ENCODE measurements at places on chromosomes 4 and X.

DNA sequence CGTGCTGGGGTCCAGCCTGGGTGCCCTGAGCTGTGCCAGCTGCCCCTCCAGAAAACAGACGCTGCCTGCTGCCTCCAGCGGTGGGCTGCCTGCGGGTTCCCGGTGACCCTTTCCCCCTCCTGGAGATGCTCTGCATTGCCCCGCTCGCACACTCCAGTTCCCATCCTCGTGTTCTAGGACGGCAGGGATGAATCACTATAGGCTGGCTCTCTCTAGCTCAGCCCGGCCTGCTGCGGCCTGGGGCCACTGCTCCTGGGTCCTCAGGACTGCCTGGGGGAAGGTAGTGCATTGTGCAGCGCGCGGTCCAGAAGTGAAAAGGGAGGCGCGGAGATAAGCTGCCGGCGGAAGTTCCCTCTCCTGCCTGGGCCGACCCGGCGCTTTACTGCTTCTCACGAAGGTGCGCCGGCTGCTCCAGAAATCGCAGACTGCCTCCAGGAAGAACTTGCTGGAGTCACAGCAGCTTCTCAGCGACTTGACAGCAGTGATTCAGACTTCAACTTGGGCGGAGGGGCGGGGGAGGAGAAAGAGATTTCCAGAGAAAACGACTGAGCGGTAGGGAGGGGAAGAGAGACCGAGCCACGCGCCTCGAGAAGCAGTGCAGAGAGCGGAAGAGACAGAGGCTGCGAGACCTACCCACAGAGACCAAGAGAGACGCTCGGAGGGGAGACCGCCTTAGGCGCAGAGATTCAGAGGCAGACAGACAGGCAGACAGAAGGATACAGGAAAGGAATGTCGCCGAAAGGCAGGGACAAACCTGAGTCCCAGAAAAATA is 6.7 kb upstream of the MSX1 start:
- DNase-seq: peak; percentile 72

- peak; percentile 95 for DNase-seq
Measured at GRCh38 chrX:53071604-53072417, 10.4 kb upstream of the TSPYL2 start.

DNA sequence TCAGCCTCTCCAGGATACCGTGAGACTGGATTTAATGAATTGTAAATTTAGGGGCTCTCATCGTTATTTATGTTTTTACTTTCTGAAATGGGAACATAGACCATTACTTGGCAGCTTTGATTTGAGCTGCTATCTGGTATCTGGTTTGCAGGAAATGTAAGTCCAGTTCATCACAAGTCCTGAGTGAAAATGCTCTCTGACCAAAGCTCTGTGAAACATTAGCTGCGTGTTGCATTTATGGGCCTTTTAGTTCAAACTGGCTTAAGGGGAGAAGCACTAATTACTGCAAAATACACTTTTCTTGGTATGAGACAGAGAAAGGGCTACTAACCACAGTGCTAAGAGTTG is 420 bp downstream of the CC2D2A start:
- DNase-seq: no peak

DNA sequence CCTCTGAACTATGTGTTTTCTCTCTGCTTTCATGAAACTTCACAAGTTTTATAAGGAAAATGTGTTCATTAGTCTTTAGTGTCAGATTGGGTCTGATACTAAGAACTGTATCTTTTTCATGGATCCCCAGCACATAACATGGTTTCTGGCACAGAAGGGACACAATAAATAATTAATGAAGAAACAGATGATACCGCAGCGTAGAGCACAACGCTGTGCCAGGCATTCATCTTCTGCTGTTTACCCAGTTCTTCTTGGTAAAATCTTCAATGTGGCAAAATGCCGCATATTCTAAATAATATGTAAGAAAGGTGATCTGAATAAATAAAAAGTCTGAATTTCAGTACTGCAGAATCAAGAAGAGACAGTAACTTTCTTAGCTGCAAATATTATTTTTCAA is 12.3 kb downstream of the SCARB2 start:
- DNase-seq: no peak

Measured in DMS53 (cell line).